ENCODE measurements at places on chromosomes 7 and 10.
A peak's percentile ranks its signal among the peaks of the same experiment; 100 is the strongest.

DNA sequence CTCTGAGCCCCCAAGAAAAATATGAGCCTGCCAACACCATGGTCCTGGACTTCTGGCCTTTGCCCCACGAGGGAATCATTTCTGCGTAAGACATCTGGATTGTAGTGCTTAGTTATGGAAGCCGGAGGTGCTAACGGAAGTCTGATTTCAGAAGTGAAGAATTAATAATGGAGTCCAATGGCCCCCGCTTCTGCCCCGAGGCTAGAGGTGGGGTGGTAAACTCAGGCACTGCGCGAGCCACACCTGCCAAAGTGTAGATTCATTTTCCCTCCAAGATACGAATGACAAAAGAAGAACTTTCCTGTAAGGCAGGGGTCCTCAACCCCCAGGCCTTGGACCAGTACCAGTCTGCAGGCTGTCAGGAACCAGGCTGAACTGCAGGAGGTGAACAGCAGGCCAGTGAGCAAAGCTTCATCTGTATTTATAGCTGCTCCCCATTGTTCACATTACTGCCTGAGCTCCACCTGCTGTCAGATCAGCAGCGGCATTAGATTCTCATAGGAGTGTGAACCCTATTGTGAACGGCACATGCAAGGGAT is 22.3 kb downstream of the CNPY1 start:
- no peak for DNase-seq

DNA sequence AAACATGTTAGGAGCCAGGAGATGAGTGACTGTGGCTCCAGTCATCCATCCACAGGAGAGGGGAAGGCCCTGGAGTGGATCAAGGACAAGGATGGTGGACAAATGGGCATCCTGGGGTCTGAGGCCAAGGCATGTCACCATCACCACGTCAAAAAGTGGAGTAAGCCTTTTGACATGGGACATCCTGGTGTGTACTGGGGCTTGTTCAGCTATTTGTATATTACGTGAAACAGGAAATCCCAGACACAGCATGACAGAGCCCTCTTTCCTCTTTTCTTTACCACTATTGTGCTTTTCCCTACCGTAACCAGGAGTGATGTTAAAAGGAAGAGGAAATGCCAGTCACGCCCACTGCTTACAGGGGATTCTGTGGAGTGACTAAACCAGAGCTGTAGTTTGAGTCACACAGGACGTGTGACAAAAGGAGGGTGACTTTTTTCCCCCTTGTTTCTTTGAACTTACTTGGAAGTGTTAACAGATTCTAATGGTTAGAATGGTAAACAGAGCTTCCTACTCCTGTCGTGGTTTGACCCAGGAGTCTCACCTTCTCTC is 15.4 kb downstream of the ACSL5 start:
- DNase-seq = no peak

DNA sequence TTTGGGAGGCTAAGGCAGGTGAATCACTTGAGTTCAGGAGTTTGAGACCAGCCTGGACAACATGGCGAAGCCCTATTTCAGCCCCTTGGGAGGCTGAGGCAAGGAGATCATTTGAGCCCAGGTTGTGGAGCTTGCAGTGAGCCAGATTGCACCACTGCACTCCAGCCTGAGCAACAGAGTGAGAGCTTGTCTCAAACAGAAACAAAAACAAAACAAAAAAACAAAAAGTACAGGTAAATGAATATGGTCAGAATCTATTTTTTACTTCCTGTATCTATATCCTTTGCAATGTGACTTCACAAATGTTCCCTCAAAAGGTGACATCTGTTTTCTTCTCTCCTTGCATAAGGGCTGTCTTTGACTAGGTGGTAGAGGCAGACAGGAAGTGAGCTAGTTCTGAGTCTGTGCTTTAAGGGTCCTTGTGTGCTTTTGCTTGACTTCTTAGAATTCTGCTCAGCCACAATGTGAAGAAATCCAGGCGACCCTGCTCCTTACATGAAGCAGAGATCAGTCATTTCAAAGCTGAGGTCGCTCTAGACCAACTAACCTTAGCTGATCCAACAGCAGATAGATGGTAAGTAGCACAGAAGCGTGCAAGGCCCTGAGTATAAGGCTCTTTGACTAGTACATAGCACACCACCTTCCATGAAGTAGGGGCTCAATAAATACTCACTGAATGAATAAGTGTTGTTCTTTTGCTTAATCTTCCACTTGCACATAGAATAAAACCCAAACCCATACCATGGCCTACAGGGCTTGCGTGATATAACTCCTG is 423.2 kb upstream of the PCDH15 start:
- DNase-seq = no peak

DNA sequence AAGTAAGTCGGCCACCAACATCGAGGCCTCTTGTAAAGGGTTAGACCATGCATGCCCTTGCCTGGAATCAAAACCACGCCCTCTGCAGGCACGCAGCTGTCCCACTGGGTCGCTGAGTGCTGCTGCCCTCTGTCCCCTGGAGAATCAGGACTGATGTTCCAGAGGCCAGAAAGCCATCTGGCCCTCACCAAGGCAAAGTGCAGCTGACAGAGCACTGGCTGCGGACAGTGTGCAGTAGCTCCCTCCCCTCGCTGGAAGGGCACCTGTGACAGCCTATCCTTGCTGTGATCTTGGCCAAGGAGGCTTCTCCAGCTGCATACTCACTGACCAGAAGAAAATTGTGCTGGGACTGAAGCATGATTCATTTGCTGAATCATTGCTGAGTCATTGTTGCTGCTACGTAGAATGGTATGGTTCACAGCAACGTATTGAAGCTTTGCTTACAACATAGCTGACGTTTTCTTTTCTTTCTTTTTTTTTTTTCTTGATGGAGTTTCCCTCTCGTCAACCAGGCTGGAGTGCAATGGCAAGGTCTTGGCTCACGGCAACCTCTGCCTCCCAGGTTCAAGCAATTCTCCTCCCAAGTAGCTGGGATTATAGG is 30.4 kb downstream of the DDC start:
- DNase-seq = no peak

- no peak for DNase-seq
Measured at GRCh38 chr10:46301721-46302479, 15.1 kb downstream of the ANTXRL start.

DNA sequence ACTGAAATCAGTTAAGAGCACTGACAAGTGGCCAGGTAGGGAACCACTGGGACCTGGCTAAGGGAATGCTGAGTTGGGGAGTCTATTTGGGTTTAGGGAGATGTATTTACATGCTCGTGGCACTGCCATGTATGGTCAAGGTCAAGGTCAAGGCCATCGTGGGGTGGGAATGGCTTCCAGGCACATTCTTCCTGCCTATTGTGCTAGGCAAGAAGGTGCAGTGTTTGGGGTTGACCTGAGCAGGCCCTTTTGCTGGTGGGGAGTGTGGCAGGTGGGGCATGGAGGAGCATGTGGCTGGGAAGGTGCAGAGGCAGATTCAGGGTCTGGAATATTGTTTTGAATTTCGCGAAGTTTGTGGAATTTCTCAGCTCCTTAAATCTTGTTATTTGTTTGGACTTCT is 17.8 kb downstream of the FAM241B start:
- peak; percentile 6 for DNase-seq

DNA sequence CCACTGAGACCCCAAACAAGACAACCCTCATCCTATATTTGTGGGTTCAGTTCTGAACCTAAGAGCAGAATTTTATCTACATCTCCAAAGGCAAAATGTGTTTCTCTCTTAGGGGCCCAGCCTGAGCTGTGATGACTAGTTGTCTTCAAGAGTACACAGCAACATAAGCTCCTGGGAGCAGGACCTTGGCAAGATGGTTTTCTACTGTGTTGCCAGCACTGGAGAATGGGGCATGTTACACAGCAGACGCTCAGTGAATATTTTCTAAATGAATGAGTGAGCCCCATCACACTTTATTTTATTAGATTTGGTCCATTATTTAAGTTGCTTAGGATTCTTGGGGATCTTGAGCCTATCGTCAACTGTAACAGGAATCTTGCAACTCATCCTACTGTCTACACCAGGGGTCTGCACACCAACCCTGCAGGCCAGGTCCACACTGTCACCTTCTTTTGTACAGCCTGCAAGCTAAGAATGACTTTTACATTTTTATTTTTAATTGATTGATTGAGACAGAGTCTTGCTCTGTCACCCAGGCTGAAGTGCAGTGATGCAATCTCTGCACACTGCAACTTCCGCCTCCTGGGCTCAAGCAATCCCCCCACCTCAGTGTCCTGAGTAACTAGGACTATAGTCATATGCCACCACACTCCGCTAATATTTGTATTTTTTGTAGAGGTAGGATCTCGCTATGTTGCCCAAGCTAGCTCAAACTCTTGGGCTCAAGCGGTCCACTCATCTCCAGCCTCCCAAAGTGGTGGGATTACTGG is 347.1 kb downstream of the FGFR2 start:
- DNase-seq = no peak

- no peak for DNase-seq
Measured at GRCh38 chr10:285216-285615, 150.0 kb downstream of the ZMYND11 start.

DNA sequence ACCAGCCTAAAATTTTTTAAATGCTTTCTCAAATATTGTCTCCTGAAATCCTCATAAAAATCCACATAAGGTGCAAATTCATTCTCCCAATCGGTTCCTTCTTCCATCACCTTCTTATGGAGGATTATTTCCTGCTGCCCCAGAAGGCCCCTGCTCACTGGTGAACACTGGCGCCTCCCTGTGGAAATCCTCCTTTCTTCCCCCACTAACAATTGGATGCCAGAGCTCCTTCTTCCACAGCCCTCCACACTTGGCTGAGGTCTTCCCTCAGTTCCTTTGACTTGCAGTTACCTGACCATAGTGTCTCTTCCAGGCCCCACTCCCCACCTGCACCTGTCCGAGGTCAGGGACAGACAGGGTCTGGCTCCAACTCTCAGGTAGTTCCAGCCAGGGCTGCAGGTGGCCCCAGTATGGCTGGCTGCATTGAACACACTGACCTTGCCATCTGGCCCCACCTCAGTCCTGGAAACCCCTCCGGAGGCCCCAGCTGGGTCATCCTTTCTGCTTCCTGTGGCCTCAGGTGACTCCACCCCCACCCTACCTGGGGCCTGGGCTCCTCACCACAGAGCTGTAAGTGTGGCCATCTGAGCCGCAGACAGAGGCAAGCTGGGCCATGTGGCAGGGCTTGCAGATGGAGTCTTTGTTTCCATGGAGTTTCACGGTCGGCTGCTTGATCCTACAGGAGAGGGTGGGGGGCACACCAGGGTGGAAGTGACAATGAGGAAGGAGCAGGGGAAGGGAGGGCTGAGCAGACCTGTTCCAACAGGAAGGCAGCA is 18.4 kb downstream of the SPOCK2 start:
- DNase-seq = no peak

DNA sequence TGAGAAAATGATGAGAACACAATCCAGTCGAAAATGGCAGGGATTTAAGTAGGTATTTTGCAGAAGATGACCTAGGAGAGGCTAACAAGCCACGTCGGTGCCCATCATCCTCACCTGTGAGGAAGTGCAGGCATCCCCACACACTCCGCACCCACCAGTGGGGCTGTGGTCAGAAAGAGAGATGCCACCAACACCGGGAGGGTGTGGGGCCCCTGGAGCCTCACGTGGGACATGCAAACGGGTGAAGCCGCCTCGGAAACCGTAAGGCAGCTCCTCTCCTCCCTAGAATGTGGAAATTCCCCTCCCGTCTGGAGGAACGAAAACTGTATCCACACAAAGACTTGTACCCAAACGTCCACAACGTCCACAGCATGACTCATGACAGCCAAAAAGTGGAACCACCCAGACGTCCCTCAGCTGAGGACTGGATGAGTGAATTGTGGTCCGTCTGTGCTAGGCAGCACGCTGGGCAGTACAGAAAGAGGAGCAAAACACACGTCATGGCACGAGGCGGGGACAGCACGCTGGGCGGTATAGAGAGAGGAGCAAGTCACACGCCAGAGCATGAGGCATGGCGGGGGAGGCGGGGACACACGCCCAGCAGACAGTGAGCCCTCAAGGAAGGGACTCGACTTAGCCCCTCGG is 246.0 kb downstream of the ELFN1 start:
- no peak for DNase-seq

DNA sequence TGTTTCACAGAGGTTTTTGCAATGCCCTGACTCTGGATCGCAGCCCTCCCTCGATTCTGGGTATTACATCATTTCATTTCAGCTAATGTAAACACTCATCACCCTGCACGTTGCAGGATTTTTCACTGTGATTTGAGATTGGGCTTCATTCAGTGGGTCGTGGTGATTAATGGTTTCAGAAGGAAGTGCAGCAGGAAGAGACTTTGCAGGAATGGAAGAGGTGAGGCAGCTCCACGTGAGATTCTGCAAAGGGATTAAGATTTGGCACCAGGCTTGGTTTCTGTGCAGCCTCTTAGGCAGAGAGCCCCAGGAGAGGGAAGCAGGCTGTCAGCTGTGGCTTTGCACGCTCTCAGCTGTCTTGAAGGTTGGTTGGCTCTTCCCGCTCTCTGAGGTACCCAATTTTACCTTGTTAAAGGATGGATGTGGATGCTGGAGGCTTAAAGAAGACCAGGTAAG is 95.2 kb downstream of the PLCE1 start:
- peak; percentile 46 for DNase-seq

GRCh38 chr10:387909-388660 is 252.8 kb downstream of the ZMYND11 start:
- DNase-seq = no peak

GRCh38 chr10:104117839-104118323 is 4.1 kb upstream of the SFR1 start:
- no peak for DNase-seq

DNA sequence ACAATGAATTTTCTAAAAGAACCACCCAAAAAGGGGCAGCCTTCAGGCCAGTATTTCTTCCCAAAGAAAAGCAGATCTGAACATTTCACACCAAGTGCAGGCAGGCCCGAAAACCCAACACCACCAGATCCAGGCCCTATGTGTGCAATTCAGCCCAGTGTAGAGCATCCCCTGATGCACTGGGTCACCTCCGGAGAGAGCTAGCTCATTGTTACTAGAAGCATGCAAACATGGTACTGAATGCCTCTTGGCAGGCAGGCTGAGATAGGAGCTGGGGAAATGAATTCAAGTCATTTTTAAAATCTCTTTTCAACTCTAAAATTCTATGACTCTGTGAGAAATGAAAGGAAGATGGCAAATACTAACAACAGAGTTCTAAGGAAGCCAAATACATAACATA is 174.8 kb downstream of the ELMO1 start:
- no peak for DNase-seq

GRCh38 chr7:105250706-105251105 is 138.0 kb downstream of the SRPK2 start:
- no peak for DNase-seq

DNA sequence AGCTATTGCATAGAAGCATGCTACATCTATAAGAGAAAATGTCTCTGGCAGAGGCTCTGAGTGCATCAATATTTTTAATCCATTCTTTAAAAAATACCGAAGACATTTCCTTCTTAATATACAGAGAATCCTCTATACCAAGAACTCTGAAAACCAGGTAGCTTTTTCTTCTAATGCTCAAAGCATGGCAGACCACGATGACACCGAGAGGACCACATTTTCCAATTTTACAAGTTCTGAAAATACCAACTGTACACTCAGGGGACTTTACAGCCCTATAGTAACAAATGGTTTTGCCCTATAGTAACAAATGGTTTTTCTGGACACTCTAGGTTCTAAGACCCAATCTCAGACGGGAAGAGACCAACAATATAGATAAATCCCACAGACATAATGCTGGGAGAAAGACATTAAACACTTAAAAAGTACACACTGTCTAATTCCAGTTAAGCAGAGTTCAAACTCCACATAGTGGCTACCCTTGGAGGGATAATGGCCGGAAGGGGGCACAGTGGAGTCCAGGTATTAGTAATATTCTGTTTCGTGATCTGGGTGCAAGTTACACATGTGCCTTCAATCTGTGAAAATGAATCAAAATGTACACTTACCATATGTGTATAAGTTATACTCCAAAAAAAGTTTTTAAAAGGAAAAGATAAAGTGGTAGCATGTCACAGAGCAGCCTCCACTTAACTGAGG is 26.2 kb downstream of the CCDC6 start:
- no peak for DNase-seq

Measured in right hindlimb (tissue), 1 donor.